CMK (cell line): ENCODE measurements at places on chromosomes 6 and 20.

DNA sequence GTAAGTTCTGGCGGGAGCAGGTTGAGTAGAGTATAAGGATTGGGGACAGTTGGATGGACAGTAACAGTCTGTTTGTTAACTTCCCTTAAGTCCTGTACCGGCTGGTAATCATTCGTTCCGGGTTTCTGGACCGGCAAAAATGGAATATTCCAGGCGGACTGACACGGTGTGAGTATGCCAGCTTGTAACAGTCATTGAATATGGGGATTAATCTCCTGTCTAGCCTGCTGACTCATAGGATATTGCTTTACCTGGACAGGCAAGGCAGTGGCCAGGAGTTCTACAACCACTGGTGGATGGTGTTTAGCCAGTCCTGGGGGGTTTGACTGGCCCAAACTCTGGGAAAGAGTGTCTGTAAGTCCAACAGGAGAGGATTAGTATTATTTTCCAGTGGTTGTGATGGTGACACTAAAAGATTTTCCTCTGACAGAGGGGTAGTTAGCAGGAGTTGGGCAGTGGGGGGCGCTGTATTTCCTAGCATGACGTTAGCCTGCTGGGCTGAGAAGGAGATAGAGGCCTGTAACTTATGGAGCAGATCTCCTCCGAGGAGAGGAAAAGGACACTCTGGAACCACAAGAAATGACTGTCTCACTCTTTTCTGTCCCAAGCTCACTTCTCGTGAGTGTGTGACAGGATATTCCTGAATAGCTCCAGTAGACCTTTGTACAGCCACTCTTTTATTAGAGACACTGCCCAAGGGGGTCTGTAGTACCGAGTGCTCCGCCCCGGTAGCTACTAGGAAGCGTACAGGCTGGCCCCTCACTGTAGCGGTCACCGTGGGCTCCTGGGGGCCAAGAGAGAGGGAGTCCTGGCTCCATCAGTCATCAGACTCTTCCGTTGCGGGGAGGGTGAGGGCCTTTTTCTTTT lies 152.2 kb downstream of the TRIM27 start:
- DNase-seq: no peak

GRCh38 chr6:43506667-43507471 lies 3.3 kb downstream of the LRRC73 start:
- DNase-seq: peak; percentile 76

GRCh38 chr20:40462566-40462965 lies 226.5 kb downstream of the MAFB start:
- no peak for DNase-seq

DNA sequence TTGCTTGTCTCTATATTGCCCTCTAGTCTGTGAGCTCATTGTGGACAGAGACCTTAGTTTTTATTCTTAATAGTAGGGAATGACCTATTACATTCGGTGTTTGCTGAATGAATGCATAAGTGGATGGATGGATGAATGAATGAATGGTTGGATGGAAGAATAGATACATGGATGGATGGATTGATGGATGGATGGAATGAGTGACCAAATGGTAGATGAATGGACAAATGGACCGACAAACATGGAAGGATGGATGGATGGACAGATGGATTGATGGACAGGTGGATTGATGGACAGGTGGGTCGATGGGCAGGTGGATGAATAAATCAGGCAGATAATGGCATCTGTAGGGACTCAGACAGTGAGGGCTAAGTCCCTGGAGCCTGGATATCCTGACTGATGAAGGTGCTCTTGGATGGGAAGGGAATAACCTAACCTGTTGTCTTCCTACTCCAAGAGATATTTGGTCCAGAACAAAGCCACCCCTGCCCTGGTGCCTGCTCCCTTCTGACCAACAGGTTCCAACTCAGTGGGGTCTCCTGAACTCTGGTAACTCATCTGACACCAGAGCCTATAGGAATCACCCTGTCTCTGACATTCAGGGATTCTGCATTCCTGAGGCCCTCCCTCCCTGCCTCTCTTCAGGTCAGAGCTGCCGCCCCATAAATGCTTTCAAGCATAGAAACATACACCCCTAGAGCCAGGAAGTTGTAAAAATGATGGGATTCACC lies 9.6 kb upstream of the CCN5 start:
- no peak for DNase-seq

GRCh38 chr6:34518669-34519365 lies 37.3 kb downstream of the SPDEF start:
- DNase-seq: no peak

GRCh38 chr6:155011809-155012291 lies 16.7 kb downstream of the TIAM2 start:
- DNase-seq: no peak

GRCh38 chr6:6008648-6009421 lies 2.1 kb upstream of the NRN1 start:
- DNase-seq: peak; percentile 65

DNA sequence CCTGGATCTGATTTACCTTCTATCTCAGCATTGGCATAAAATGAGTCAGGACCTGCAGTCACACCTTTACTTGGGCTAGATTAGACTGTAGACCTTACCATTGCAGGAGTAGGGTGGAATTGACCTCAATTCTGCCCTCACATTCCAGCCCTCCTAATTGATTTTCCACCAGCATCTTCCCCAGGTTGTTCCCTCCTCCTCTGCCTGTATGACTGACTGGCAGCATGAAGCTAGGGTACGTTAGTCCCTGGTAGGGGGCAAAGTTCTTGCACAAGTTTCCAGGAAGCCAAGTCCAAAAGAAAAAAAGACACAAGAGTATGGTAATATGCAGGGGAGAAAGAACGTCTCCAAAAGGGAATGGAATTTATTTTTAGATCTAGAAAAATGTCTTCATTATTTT lies 225.6 kb upstream of the FLRT3 start:
- DNase-seq: no peak

- DNase-seq: no peak
Observed at GRCh38 chr6:14380901-14381828, 263.6 kb downstream of the CD83 start.

- DNase-seq: no peak
Observed at GRCh38 chr20:59148701-59149493, 14.7 kb upstream of the ZNF831 start.

DNA sequence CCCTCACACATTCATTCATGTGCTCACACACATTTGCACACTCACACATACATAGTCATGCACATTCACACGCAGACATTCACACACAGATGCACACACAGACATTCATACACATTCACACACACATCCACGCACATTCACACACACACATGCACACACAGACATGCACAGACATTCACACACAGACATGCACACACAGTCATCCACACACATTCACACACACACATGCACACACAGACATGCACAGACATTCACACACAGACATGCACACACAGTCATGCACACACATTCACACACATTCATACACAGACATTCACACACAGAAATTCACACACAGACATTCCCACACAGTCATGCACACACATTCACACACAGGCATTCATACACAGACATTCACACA lies 147.3 kb downstream of the PACRG start:
- DNase-seq: no peak

- DNase-seq: no peak
Observed at GRCh38 chr6:25641940-25642666, 9.9 kb upstream of the SCGN start.

DNA sequence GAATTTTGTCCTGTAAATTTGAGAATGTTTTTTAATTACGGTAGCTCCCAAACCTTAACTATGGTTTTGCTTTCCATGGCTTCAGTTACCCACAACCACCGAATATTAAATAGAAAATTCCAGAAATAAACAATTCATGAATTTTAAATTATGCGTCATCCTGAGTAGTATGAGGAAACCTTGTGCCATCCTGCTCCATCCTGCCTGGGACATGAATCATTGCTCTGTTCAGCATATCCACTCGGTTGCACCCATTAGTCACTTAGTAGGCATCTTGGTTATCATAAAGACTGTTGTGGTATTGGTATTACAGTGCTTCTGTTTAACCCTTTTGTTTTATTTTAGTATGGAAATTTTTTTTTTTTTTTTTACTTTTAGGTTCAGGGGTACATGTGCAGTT lies 39.7 kb downstream of the KCNS1 start:
- DNase-seq: no peak
